ENCODE measurements at places on chromosomes 6 and 20. TPM values are rescaled to one million over a fixed set of nuclear protein-coding genes. Genes with fewer than 3 reads are reported as not detected.

Gene PTCHD4
- not detected for total RNA-seq

Gene NKAIN4
- not detected for total RNA-seq

Gene BNIP5
- total RNA-seq, result not detected

Gene DPPA5
- total RNA-seq, result not detected

Gene PKHD1
- 0.11 TPM for total RNA-seq

Gene ARFGEF3
- total RNA-seq, result not detected

Gene MAP7
- total RNA-seq, result not detected

Gene CD83
- total RNA-seq, result 3.9 TPM

Gene IRF4
- total RNA-seq, result not detected

Gene CTCFL
- total RNA-seq, result not detected

Gene TRIM31
- total RNA-seq, result not detected

Gene TPX2
- 55.5 TPM for total RNA-seq

DNA sequence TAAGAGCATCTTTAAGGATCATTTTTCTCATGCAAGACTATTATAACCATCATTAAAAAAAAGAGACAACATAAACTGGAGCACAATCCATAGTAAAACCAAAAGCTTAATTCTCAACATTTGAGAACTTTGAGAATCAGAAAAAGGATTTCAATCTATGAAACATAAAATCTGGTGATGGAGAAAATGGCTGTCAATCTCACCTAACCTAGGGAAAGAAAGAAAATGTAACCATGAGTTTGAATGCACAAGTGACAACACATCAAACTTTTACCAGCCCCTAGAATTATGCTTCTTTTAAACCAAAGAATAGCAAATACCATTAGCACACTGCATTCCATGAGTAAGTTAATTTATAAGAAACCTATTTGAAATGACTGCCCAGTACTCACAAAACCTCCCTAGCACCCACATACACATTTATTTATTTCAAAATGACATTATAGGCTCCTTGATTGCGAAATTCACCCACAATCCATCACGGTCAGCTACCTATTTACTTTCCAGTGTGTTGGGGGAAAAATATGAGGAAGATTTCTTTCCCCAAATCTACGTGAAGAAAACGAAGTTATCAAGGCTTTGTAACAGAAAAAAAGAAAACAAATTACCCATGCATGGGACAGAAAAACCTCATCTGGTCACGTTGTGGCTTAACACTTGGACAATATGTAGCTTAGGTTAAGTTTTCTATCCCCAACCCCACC is 828 bp downstream of the ASCC3 start:
- DNase-seq, result peak; percentile 61

GRCh38 chr6:159976686-159977254 is 7.9 kb downstream of the IGF2R start:
- no peak for DNase-seq

DNA sequence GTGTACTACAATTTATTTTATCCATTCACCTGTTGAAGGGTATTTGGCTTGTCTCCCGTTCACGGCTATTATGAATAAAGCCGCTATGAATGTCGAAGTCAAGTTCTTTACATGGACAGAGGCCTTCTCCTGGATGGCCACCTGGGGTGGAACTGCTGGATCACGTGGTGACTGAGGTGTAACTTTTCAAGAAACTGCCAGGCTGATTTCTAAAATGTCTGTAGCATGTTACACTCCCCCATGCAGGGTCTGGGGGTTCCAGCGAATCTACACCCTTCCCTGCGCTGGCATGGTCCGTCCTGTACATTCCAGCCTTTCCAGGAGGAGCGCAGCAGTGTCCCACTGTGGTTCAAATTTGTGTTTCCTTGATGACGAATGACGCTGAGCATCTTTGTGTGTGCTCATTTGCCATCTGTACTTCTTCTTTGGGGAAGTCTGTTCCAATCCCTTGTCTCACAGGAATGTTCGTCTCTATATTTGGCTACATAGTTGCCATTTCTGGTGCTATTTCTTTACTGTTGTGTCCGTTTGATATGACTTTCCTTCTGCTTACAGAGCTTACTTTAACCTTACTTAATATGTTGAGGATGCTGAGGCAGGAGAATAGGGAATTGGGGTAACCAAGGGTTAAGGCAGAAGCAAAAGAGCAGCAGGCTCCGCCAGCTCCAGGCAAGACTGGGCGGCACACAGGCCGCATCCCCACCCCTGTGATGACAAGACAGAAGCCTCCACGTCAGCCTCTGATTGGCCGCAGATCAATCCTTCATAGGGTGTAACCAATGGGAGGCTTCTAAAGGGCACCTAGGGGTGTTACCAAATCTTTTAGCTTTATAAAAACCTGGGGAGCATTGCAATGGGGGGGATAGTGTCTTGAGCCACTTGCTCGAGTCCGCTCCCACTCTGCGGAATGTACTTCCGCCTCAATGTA is 106.6 kb downstream of the TAF4 start:
- peak; percentile 72 for DNase-seq

DNA sequence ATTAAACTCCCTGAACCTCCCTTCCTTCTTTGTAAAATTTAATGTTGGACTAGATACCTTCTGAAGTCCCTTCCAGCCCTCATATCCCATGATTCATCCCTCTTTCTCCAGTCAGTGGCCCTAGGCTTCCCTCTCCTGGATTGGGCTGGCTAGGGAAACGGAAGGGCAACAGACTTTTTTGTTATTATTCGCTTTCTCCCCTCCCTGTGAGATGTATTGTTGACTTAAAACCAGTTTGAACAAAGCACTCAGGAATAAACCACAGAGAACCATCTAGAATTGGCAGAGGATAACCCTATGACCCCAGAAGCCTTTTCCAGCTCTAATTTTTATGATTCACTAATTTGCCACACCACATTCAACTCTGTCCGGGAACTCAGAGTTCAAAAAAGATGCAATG is 239.7 kb upstream of the SUPT3H start:
- DNase-seq, result no peak

GRCh38 chr6:39221779-39222641 is 7.3 kb downstream of the KCNK5 start:
- no peak for DNase-seq

- no peak for DNase-seq
Measured at GRCh38 chr6:30776390-30777154, 32.2 kb upstream of the IER3 start.

DNA sequence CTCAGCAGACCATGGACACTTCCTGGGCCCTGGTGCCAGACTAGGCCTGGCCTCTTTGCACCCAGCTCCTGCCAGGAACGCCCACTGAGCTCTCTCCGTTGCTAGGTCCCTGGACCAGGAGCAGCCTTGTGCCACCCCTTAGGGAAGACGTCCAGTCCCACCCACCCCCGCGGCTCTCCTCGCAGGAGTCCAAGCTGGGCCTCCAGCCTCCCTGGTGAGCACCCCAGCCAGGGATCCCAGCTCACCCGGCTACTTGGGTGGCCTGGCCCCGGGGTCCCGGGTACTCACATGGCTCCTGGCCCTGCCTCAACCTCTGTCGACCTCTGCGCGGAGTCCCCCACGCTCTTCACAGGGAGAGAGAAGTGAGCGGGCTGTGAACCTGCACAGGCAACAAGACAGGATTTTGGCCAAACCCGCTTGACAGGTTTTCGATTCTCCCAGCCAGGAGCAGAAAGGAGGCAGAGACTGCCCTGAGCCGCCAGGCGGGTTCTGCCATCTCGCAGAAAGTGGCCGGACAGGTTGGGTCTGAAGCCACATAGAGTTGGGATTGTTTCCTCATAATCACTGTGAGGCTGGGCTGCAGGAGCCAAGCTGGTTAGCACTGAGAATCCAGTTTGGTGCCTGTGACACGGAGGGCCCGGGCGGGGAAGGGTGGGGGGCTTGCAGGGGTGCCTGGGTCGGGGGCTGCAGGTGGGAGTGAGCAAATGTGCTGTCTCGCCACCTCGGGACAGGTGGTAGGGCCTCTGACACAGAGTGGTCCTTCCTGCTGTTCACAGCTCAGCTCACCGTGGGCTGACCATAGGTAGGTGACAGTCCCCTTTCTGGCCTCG is at the start of gene RBBP8NL:
RBBP8NL (minus strand) TSS at position 368 of the 830 bp plus-strand sequence. CDS start 7,892 bp downstream, outside the sequence.
- DNase-seq, result no peak

DNA sequence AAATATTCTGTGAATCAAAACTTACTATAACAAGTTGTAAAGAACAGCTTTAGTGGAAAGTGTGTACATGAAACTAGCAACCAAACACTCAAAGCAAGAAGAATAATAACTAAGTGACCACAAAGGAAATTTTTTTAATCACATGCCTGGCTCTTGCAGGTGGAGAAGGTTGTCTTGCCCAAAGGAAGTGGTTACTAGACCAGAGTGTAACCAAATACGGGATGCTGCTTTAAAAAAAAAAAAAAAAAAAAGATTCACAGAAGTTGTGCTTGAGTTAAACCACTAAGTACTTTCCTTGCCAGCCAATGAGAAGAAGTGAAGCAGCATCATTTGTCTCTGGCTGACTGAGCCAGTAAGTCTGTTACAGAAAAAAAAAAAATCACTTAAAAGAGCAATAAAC is 19.1 kb upstream of the HLA-DQB1 start:
- peak; percentile 72 for DNase-seq

GRCh38 chr20:10472871-10473270 is 37.8 kb downstream of the SLX4IP start:
- DNase-seq, result no peak

DNA sequence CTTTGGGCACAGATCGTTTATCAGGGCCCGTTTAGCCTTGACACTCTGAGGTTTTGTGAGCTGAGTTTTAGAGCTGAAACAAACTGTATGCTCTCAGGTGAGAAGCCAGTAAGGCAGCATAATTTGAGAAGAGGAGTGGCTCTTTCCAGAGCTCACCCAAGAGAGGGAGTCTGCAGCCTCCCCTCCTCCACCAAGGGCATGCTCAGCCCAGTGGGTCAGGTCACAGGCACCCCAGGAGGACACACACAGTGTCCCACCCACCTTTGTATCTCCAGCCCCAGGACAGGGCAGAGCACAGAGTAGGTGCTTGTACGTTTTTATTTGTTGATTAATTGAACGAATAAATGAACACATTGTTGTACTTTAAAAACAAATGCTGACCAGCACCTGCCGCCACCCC is 3.4 kb downstream of the TSPO2 start:
- no peak for DNase-seq

- no peak for DNase-seq
Measured at GRCh38 chr20:57714409-57715267, 4.8 kb upstream of the PMEPA1 start.

GRCh38 chr6:158042245-158042798 is 60.7 kb downstream of the SYNJ2 start:
- no peak for DNase-seq

DNA sequence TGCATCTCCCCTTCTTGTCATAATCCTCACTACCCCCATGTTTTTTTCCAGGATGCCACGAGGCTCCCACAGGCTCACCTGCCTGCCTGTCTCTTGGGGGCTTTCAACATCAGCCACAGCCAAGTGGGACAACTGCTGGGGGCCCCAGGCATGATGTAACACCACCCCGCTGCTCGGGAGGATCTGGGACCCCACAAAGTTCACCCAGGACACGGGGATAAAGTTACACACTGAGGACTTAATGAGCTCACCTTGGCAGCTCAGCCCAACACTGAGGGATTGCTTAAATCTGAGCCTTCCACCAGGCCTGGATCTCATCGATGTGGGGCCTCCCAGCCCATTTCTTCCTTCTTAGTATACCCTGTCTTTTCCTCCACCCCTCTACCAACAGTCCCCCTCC is 56.4 kb upstream of the NNAT start:
- no peak for DNase-seq

DNA sequence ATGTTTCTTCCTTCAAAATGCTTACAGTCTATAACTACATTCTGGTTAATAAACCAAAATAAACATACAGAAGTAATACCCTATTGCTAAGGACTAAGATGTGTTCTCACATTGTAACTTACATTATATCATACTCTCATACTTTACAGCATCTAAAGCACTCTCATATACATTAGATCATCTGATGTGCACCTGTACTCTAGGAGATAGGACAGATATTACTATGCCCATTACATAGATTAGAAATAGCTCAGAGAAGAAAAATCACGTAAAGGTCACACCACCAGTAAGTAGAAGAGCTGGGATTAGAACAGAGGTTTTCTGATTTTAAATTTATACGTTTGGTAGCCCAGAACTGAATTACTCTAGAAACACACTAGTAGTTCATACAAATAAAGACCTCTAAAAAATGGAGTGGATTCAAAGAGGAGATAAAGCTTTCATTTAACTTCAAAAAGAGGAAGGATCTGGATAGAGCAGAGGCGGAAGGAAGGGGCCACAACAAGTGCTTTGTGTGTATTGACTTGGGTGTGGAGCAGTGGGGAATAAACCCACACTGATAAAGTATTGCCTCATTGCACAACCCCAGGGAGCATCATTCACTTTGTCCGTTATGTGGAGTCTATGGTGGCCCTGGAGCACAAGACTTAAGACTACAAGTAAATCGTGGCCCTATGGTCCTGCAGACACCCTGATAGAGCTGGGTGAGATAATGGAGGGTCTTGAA is 30.9 kb downstream of the SLC2A12 start:
- peak; percentile 16 for DNase-seq

DNA sequence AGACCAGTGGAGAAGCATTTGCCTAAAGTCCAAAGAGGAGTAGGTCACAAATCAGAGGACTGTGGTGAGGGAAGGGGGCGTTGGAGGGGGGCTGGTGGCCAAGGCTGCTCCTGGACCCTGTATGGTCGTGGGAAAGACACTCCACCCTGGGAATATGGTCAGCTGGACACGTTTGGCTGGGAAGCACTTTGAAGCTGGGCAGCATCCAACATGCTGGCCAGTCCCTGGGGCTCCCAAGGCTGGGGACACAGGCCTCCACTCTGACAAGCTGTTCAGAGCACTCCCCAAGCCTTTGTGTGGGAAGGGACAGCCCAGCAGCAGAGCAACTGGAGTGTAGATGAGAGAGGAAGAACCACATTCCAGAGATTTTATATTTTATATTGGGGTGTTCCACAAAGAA is 203.2 kb downstream of the ANKRD60 start:
- no peak for DNase-seq

DNA sequence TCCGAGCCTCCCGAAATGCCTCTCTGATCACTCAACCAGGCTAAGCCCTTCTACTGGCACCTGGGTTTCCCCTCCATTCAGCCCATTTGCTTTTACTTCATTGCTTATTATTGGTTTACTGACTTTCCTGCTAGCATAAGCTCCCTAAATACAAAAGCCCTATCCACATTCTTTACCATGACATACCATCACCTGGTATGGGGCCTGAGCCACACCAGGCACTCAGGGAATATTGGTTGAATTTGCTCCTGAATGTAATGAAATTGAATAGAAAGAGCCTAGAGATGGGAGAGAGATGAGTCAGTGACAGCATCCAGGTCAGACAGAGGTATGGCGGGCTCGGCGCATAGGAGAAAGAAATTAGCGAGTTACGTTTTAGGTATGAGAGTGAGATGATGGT is 120.0 kb downstream of the CD164 start:
- DNase-seq, result no peak

DNA sequence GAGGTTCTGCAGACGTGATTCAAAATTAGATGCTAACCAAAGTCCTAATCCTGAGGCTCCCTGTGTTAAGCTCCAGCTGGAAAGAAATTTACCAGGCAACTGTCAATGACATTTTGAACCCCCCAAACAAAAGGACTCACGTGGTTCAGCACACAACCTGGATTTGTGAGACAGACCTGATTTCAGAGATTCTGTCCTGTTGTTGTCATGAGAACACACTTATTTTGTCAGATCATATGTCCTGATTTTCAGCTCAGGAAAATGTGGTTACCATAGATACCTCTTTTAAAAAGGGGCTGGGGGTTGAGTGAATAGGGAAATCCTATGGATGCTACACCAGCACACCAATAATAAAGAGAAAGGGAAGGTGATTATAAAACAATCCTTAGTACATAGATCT is 61.6 kb downstream of the MTFR2 start:
- no peak for DNase-seq

- no peak for DNase-seq
Measured at GRCh38 chr6:34888514-34888856, 570 bp upstream of the ANKS1A start.

- no peak for DNase-seq
Measured at GRCh38 chr20:51987812-51988211, 185.5 kb upstream of the SALL4 start.

Data from Karpas-422 (cell line).